ENCODE measurements at places on chromosomes 7 and 10.

DNA sequence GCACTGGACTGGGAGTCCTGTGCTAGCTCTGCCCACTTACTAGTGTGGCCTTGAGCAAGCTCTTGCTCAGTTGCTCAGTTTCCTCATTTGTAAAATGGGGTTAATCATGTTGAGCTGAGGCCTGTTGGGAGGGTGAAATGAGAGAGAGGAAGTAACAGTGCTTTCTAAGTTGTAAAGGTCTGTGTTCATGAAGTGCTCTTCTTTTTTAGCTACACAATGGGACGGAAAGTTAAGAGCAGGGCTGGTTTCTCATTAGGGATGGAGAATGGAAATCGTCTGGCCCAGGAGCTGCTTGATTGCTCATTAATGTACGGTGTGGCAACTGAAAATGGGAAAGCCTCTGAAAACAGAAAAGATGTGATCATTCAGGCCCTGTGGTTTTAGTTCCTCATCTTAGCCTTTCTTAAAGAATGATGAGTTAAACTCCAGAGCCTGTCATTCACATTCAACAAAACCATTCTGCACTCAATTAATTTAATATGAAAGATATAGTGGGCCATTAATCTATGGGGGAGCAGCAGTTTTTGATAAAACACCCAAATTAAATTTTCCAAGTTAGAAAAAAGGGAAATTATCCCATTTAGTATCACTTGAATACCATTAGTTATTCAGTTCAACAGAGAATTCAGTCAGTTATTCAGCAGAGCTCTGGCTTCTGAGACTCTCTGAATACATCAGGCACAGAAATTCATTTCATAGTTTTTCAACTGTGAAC lies 60.5 kb downstream of the SH2D4B start:
- DNase-seq, result no peak

DNA sequence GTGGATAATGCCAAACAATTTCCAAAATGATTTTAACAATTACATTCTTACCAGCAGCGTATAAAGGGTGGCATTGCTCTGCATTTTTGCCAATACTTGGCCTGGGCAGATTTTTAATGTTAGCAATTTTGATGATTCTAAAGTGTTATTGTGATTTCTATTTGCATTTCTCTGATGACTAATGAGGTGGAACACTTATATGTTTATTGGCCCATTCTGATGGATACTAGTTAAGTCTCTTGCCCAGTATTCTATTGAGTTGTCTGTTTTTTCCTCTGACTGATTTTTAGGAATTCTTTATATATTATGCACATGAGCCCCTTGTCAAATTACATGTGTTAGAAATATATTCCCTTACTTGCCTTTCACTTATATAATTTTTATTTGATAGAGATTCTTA lies 86.8 kb downstream of the TMEM26 start:
- DNase-seq, result no peak

GRCh38 chr7:99132595-99133321 lies 11.2 kb downstream of the SMURF1 start:
- DNase-seq, result no peak

DNA sequence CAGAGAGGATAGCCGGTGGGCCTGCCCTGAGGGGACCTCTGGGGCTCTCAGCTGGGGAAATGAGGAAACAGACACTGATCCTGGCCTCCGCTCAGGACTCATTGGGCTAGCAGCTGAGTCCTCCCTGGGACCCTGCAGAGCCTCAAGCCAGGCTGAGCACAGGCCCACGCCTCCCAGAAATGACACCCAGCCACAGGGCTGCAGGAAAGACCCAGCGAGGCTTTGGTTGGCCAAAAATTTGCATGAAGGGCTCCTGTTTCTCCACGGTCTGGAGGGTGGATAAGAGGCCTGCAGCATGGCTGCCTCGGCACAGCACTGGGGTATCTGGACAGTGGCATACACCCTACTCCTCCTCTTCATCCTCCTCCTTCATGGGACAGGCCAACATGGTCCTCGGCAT lies 60.4 kb downstream of the ZNF33B start:
- DNase-seq, result no peak

- DNase-seq, result no peak
Measured at GRCh38 chr7:140034421-140034820, 28.3 kb downstream of the PARP12 start.

GRCh38 chr7:74256491-74257408 lies 2.6 kb upstream of the RFC2 start:
- no peak for DNase-seq

- no peak for DNase-seq
Measured at GRCh38 chr10:101920546-101920945, 76.9 kb upstream of the KCNIP2 start.

DNA sequence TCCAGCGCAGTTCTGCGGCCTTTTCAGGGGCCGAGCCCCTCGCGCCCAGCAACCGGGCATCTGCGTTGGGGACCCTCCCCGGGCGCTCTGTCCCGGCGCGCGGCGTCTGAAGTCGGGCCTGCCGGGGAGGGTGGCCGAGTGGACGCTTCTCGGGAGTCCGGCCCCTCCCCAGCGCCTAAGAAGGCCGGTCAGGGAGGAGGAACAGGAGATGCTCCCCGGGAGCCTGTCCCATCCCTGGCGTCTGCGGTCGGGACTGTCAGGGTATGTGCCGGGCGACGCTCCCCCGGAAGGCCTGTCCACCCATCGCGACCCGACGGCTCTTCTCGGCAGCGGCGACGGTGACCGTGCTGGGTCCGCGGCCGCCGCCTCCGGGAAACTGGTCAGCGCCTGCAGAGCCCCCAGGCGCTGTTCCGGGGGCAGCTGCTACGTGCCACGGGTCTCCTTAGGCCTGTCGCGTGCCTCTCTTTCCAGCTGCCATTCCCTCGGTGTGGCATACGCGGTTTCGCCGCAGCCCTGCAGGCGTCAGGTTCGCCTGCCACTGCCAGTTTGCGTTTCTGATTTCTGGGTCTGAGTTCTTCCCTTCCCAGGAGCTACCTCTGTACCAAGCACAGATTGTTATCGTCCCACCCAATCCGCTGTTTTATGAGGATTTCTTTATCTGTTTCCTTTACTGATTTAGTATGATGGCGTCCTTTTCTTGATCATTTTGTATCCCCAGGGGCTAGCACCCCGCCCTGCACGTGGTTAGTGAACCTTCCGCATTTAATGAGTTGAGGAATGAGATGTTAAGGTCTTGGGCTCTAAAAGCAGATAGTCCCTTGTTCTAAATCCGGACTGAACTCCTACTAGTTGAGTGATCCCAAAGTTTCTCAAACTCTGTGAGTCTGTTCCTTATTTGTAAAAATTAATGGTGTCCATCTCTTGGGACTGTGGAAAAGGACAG lies 782 bp downstream of the IFIT5 start:
- DNase-seq, result peak; percentile 18

GRCh38 chr7:5360971-5361370 lies 62.7 kb downstream of the TNRC18 start:
- no peak for DNase-seq

DNA sequence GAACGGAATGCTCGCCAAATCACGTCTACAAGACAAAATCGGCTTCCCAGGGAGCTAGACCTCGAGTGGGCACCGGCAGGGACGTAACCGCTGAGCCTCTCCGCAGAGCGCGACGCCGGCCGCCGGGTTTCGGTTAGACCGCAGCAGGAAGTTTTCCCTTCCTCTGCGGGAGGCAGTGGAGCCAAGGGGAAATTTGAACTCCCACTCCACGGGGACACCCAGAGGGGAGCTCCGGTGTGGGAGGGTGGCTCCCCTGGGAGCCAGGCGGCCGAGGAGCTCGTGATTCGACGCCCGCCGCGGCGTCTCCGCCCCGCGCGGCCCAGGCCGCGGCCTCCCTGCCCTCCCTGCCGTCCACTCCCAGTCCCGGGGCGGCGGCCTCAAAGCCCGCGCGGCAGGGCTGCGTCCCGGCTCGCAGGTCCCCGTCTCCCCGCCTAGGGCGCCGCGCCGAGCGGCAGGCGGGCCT lies 426 bp downstream of the SYPL1 start:
- no peak for DNase-seq

GRCh38 chr10:96584035-96584434 lies 2.8 kb downstream of the TM9SF3 start:
- no peak for DNase-seq

DNA sequence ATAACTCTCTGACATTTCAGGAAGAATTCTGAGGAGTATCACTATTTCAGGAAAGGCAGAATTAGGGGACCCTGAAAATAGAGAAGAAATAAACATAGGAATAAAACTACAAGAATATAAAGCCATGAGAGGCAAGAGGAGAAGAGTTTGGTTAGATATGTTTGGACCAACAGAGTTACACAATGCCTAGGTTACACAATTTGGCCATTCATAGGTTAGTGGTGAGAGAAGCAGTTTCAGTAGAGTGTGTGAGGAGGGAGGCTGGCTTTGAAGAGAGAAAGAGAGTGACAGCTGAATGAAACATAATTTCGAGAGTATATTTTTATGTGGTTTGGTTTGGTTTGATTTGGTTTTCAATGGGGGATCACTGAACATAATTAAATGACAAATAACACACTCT lies 783.2 kb upstream of the LRRN3 start:
- no peak for DNase-seq

DNA sequence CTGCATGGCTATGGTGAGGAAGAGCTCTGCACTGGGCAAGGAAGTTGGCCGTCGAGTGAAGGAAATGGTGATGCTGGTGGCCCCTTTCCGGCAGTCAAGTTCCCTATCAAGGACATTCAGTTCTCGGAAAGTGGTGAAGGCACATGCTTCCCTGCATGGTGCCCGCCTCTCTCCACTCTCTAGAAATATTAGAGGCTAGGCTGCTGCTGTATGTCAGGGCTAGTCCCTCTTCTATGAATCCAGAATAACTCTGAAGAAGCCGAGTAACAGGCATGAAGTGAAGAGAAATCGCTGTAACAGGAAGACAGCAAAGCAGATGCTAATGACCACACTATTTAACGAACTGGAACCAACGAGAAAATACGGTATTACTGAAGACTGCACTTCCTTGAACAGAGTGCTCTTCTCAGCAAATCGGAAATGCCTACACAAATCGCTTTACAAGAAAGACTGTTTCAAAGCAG lies 5.4 kb downstream of the IDI1 start:
- peak; percentile 58 for DNase-seq

DNA sequence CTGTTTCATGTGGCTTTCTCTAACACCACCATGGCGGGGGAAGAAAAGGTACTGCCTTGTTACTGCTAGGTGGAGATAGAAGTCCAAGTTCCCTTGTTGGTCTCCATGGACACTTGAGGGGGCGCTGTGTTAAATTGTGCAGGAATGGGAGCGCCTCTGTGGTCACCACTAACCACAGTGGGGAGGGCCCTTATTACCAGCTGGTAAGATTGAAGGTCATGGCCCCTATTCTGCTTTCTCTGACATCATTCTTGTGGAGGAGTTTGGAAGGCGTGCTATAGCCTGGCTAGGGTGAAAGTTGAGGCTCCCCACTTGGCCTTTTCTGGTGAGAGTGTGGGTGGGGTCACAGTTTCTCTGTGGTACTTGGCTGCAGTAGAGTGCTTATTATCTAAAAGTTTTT lies 14.9 kb upstream of the MXI1 start:
- DNase-seq, result no peak

DNA sequence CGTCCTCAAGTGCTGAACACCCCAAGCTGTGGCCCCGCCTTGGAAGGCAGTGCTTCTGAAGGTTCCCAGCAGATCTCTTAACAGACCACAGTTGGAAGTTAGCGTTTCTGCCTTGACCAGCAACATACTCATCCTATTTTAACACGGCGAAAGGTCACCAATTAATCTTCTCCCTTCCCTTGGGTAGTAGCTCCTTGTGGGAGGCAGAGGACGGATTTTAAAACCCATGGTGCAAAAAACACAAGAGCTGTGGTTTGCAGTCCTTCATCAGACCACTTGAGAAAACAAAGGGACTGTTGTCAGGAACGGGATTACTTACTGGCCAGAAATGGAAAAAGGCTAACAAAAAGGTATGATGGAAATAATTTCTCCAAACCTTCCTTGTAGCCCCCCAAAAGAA lies 87.3 kb downstream of the BEND7 start:
- no peak for DNase-seq

Measured in CD4-positive, alpha-beta T cell treated with Interferon gamma for 1 hour (primary cell).